ENCODE measurements at places on chromosomes 1 and 21.

DNA sequence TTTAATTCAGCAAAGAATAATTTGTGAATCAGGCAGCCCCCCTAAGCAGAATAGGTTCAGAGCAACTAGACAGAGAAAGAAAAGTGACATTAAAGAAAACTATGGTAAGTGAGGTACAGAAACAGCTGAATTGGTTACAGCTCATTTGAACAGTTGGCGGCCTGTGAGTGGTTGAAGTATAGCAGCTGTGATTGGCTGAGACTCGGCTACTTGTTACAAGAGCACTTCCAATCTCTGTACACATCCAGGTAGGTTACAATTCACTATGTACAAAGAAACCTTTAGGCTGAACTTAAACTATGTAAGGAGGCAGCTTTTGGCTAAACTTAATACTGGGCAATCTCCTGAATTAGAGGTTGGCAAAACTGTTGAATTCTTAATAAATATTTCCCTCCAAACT is 171.1 kb upstream of the LHX8 start:
- no peak for DNase-seq

GRCh38 chr1:87929906-87930305 is 601.2 kb downstream of the LMO4 start:
- DNase-seq: no peak

DNA sequence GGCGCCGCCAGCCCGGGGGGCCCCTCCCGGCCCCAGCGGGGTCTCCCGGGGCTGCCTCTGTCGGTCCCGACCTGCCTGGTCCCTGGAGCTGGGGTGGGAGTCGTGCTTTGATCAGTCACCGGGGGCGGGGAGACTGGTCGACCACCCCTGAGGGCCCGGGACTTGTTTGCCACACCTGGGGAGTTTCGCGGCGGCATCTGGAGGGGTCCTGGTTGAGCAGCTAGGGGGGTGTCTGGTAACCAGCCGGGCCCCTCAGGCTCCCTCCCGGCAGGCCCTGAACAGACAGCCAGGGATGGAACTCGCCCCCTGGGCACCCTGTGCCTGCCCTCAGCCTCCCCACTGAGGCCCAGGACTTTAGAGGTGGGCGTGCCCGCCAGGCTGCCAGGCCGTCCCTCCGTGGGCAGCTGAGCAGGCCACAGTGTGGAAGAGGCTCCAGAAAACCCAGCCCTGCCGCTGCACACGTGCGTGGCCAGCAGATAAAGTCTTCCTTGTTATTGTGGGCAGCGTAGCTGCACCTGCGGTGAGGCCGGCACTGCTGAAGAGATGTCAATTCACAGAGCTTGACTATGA is 13.3 kb upstream of the SAMD11 start:
- DNase-seq: no peak

DNA sequence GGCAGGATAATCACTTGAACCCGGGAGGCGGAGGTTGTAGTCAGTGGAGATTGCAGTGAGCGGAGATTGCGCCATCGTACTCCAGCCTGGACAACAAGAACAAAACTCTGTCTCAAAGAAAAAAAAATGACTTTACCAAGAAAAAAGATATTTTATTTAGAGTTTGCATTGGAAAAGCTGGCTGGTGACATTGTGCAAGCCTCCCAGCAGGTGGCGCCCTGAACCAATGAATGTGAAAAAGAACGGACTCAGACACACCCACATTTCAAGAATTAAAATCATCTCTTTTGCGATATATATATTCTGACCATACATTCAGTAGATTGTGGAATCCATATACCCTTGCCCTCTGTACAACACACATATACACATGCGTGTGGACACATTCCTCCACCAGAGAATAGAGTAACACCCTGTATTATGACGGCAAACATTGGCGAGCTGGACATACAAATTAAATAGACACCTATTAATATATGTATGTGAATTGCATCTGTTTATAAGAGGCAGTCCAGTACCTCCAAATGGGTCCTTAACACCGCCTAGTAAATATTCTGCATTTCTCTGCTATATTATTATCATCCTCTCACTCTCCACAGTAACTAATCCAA is 39.0 kb upstream of the CADM3 start:
- DNase-seq: peak; percentile 65

DNA sequence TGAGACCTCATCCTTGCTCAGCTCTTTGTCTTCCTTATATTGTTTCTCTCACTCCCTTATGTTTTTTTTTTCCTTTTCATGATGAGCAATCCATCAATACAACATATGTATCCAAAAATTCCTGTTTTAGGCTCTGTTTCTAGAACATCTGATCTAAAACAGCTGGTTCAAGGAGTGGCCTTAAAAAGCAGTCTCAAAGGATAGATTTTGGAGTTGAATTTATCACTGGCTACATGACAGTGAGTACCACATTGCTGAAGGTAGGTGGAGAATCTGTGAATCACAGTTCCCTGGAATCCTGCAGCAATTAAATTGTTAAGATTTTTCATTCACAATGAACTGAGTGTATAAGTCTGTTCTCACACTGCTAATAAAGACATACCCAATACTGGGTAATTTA is 155.8 kb upstream of the ADAMTS5 start:
- DNase-seq: no peak

GRCh38 chr1:209106861-209107260 is 476.7 kb upstream of the CAMK1G start:
- DNase-seq: no peak

DNA sequence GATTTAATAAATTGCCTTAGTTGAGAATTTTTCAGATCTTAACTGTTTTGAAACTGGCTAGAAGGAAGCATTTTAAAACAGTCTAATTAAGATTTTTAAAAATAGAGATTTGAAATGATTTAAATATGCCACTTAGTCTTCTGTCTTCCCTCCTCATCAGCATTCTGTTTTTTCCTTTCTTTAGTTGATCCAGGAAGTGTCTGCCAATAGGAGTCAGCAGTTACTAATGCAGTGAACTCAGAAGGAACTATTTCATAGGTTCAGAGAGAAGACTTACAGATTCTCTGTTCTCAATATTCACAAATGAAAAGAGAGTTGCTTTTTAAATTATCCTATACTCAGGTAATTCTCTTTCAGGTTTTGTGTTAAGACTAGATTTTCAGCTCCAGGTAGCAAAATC is 84.5 kb downstream of the RPS6KC1 start:
- peak; percentile 25 for DNase-seq

DNA sequence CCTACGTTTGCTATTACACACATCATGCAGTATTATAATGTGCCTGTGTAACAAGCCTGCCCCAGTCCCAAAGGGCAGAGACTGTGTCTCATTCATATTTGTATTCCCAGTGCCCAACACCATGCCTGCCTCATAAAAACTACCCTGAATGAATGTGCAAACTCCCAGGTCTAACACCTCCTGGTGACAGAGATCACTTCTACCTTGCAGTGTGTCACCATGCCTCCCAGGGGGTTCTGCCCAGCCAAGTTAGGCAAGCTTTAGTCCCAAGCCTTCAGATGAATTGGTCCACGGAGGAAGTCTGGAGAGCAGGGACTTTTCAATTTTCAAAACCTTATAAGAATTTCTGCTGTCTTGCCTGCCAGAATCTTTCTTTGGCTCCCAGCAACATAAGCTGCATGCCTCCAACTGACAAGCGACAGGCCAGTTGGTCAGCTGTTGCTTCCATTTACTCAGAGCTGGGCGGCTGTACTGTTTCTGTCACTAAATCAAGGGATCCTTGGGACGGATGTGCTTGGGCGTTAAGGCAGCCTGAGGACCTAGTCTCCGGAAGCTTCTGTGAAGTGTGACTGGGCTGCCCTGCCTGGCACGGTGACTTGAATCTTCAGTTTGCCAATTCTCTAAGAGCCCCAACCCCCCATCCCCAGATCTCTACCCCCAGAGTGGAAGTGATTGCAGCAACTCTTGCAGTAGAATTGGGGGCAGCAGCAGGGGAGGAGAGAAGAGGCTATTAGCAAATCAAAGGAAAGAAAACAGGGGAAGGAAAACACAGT is 1.2 kb downstream of the RXRG start:
- DNase-seq: no peak

DNA sequence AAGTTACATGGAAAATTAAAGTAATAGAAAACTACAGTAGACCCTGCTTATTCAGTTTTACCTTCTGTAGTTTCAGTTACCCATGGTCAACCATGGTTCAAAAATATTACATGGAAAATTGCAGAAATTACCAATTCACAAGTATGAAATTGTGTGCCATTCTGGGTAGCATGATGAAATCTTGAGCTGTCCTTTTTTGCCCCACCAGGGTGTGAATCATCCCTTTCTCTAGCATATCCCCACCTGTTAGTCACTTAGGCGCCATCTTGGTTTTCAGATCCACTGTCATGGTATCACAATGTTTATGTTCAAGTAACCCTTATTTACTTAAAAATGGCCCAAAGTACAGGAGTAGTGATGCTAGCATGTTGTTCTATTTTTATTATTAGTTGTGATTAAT is 3.5 kb upstream of the LRIF1 start:
- DNase-seq: no peak

GRCh38 chr1:77977989-77978292 is 931 bp downstream of the FUBP1 start:
- no peak for DNase-seq

GRCh38 chr1:107934578-107934977 is 30.4 kb downstream of the VAV3 start:
- peak; percentile 34 for DNase-seq

GRCh38 chr1:160066829-160067745 is 2.9 kb downstream of the KCNJ10 start:
- DNase-seq: no peak

DNA sequence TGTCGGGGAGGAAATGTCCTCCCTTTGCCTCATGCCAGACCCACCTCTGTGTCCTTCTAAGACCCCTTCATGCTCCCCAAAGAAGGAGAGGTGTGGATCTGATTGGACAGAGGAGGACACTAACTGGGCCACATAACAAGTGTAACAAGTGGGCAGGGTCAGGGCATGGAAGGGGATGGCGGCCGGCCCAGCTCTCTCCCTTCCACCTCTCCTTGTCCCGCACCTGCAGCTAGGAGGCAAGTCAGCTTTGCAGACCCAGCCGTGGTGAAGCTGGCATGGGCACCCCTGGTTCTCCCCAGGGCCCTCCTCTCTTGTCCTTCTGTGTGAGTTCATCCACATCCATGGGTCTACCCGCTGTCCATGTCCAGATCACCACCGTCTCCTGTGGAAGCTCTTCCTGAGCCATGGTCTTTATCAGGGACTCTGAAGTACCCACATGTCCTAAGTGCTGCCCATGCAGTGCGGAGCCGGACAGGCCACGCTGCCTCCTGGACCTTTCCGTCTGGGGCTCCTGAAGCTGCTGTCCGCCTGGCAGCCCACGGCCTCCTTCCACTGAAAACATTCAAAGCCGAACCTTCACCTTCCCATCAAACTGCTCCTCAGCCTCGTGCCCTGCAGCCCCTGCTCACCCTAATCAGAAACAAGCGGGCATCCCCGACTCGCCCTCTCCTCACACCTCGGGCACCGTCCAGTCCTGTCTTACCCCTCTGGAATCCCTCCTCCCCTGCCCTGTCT is 460.5 kb downstream of the PTPRU start:
- DNase-seq: no peak

GRCh38 chr1:9751971-9752370 is 71.8 kb downstream of the CLSTN1 start:
- DNase-seq: no peak

GRCh38 chr1:118116401-118116800 is 68.6 kb downstream of the SPAG17 start:
- DNase-seq: no peak

DNA sequence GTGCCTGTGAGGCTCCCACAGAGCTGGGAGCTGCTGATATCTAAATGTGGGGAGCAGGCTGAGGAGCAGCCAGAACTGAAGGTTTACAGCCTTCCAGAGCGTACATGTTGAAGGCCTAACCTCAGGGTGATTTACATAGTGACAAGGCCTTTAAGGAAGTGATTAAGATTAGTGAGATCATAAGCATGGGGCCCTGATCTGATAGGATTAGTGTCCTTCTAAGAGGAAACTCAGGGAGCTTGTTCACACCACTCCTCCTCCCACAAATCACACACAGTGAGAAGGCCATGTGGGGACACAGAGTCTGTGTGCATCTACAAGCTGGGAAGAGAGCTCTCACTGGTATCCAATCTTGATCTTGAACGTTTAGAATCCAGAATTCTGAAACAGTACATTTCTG is 92.3 kb upstream of the NBPF6 start:
- DNase-seq: no peak

DNA sequence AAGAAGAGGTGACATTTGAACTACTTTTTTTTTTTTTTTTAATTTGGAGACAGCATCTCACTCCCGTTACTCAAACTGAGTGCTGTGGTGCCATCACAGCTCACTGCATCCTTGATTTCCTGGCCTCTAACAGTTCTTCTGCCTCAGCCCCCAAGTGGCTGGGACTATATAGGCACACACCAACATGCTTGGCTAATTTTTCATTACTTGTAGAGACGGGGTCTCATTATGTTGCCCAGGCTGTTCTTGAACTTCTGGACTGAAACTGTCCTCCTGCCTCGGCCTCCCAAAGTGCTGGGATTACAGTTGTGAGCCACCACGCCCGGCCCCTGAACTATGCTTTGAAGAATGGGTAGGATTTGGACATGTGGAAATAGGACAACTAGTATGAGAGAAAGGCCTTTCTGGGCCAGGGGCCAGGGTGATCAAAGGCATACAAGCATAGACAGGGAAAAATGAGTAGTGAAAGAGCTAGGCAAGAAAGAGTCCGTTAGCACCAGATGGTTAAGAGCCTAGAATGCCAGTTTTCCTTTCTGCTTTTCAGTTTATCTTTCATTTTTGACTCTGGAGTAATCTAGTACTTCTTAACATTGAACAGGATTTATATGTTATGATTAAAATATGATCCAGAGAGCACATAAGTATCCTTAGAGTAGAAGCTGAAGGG is 6.3 kb downstream of the RABGAP1L start:
- DNase-seq: no peak

DNA sequence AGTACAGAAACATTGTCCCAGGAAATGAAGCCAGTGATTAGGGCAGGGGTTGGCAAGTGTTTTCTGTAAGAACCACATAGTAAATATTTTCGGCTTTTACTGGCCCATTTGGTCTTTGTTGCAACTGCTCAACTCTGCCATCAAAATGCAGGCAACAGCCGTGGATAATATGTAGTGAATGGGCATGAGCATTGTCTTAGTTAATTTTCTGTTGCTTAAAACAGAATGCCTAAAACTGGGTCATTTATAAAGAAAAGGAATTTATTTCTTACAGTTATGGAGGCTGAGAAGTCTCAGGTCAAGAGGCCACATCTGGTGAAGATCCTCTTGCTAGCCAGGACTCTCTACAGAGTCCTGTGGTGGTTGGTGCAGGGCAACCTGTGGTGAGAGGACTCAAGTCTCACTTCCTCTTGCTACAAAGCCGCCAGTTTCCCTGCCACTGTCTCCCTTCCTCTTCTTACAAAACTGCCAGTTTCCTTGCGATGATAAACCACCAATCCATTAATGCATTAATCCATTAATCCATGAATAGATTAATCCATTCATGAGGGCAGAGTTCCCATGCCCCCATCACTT is 166.4 kb downstream of the PSMG1 start:
- no peak for DNase-seq

DNA sequence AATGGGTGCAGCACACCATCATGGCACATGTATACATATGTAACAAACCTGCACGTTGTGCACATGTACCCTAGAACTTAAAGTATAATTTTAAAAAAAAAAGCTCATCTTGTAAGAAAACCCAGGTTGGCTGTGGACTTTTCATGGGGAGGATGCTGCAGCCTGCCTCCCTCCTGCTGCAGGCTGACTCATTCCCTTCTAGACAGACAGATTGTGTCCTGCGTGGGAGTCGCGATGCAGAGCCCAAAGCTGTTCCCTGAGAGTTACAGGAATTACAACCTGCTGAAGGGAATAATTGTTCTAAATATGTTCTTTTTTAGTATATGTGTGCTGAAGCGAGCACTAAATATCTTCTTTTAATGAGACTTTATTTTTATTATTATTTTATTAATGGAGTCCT is 93.2 kb downstream of the TBX19 start:
- no peak for DNase-seq

GRCh38 chr1:14894811-14895560 is 258.6 kb upstream of the TMEM51 start:
- DNase-seq: no peak

Data from fibroblast of skin of scalp (primary cell).